ENCODE measurements at places on chromosomes 6 and 20.

- no peak for DNase-seq
Observed at GRCh38 chr20:48287552-48288170, 502.4 kb upstream of the SULF2 start.

- DNase-seq = no peak
Observed at GRCh38 chr6:106730264-106730663, 100.9 kb downstream of the QRSL1 start.

GRCh38 chr6:139439349-139439748 is 64.9 kb upstream of the CITED2 start:
- DNase-seq = no peak

- no peak for DNase-seq
Observed at GRCh38 chr6:106141441-106142237, 55.5 kb downstream of the PRDM1 start.

DNA sequence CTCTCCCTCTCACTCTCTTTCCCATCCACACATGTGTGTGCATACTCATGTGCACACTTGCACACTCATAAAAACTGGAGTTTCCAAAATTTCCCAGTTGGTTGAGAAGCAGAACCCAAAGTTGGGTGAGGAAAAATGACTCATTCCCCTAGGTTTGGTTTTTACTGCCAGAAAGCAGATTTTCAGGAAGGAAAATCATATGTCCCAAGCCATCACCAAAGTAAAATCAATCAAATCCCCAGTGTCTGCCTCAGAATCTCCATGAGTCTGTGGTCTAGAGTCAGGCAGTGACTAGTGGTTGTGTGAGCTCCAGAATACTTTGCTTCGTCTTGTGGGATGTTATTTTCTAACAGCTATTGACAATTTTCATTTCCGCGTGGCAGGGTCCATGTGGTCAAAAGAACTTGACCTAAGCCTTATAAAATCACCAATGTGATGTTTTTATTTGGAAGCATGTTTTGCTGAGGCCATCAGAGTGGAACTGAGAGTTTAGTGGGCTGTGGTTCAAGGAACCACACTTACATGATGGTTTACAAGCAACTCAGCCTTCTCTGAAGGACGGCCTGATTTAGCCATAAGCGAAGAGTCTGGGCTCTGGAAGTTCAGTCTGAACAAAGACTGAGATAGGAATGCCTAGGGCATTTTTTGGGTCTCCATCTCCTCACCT is 81.9 kb upstream of the CCN6 start:
- no peak for DNase-seq

GRCh38 chr6:89416796-89417195 is 4.7 kb upstream of the RRAGD start:
- no peak for DNase-seq

DNA sequence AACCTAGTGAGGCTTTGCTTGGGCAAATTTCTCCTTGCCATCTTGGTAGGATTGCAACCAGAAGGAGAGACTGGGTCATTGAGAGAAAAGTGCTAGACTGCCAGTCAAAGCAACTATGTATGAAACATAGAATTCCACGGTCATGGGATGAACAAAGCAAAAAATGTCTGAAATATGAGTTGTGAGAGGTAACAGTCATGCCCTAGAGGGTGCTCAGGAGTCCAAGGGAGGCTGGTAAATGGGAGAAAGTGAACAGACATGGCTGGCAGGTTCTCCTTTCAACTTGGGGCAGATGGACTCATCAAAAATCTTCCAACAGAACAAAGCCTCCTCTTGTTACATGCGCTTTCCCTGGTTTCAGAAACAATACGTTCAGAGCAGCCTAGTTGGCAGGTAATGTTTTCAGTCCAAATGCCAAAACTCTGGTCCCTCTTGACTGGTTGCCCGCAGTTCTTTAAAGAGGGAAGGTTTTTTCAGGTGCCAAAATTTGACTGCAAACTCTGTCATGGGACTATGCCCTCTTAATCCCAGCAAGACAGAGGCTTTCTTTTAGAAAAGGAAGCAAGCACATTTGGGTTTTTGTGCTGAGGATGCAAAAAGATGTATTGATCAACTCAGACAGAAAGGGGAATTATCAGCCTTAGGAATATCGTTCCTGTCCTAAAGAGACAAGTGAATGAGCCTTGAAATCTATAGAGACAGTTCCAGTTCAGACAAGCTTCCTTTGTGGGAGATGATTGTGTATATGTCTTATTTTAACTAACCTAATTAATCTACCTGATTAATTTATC is 68.5 kb upstream of the SASH1 start:
- DNase-seq = no peak

DNA sequence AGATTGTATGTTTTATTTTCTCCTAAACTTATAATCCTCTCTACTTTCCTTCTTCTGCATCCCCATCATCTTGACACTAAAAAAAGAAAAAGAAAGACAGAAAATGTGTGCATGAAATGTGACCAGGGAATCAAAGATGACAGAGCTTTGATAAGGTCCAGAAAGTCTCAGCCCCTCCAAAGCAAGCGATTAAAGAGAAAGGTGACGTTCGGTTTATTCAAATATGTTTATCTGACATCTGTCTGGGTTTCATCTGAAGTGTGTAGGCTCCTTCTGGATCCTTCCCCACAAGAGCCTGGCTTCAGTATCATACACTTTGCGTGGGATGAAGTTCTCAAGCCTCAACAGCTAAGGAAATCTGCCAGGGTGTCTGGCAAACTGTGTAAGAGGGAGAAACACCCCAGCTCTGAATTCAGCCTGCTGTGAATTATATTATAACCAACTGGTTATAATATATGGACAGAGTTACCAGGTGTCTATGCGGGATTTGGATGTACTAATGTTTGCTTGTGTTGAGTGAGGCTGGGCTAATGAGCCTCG is 263.0 kb downstream of the ZNF217 start:
- no peak for DNase-seq

DNA sequence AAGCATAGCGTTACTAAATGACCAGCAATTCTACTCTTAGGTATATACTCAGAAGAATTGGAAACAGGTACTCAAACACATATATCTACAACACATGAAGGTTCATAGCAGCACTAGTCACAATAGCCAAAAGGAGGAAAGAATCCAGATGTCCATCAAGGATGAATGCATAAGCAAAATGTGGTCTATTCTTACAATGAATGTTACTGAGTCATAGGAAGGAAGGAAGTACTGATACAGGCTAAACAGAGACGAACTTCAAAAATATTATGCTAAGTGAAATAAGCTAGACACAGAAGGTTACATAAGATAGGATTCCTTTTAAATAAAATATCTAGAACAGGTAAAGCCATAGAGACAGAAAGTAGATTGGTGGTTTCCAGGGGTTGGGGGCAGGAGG is 93.5 kb downstream of the MAP3K7 start:
- no peak for DNase-seq

GRCh38 chr6:158996856-158997255 is 3.1 kb downstream of the RSPH3 start:
- DNase-seq = no peak

DNA sequence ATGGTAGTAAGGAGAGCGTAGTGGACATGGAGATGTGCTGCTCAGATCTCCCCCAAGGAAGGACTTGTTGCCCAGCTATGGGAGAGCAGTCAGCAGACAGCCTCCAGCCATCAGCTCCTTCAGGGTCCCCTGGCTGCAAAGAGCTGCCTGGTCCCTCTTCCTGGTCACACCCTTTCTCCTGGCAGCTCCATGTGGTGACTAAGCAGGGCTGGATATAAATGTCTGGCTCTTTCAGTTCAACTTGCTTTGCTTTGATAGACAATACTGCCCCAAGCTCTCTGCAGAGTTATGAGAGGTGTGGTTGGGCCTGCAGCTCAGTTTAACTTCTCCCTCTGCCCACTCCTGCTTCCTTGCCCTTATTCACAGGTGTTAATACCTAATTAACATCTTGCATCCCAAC is 64.1 kb upstream of the DDR1 start:
- DNase-seq = no peak

DNA sequence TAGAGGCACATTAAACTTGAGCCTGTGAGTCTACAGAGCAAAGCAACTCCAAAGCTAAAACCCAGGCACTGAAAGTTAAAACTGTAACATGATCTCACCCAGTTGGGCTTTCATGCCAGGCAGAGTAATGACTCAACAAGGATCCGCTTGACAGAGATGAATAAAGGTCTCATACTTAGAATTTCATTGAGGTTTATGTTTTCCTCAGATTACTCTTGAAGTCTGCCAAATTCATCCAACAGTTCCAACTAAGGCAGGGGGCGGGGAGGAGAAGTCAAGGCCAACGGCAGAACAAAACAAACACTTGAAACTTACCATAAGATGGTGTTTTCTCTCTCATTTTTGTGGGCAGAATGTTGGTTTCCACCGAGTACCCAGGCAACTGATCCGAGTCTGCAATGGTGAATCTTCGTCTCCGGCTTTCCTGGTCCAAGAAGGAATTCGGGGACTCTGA is 54.0 kb upstream of the IPCEF1 start:
- DNase-seq = no peak

DNA sequence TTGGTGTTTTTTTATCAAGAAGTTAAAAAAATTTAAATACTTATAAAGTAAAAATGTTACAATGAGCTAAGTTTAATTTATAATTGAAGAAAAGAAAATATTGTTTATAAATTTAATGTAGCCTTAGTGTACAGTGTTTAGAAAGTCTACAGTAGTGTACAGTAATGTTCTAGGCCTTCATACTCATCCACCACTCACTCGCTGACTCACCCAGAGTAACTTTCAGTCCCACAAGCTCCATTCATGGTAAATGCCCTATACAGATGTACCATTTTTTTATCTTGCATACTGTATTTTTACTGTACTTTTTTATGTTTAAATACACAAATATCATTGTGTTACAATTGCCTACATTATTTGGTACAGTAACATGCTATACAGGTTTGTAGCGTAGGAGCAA is 26.0 kb downstream of the HTR1E start:
- DNase-seq = no peak

DNA sequence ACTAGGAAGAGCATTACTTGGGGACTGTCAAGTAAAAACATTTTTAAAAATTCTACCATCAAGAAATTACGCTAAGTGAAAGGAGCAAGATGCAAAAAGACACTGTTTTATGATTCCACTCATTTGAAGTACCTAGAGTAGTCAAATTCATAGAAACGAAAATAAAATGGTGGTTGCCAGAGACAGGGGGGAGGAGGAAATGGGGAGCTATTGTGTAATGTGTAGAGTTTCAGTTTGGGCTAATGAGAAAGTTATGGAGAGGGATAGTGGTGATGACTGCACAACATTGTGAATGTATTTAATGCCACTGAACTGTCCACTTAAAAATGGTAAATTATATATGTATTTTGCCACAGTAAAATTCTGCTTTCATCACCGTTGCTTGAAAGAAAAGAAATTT is 83.8 kb downstream of the UST start:
- DNase-seq = no peak

DNA sequence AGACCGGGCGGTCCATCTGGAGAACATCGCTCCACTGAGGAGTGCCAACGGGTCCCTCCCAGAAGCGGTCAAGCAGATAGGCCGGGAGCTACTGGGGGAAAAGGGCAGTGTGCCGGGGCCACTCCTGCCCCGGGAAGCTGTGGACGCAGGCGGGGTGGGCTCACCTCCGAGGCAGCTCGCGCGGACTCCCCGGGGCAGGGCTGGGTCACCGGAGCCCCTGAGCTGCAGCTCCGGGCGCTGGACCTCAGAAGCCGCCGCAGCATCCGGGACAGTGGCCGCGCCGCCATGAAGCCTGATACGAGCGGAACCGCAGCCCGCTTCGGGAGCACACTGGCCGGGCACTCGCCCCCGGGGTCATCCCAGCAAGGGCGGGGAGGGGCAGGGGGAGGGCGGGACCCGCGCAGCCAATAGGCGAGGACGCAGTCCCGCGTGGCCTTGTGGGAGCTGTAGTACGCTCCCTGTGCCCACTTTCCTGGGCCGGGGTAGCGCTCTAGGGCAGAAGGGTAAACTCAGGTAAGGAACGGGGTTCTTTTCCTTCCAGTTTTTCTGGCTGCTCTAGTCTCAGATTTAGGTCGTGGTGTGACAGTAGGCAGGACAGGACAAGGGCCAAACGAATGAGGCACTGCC is at the start of gene MOCS1:
MOCS1 (minus strand) TSS at position 332 of the 627 bp plus-strand sequence; CDS start at position 287, 45 bp downstream.
- DNase-seq = peak; percentile 48

GRCh38 chr6:130843575-130844320 is 16.5 kb downstream of the SMLR1 start:
- peak; percentile 11 for DNase-seq

DNA sequence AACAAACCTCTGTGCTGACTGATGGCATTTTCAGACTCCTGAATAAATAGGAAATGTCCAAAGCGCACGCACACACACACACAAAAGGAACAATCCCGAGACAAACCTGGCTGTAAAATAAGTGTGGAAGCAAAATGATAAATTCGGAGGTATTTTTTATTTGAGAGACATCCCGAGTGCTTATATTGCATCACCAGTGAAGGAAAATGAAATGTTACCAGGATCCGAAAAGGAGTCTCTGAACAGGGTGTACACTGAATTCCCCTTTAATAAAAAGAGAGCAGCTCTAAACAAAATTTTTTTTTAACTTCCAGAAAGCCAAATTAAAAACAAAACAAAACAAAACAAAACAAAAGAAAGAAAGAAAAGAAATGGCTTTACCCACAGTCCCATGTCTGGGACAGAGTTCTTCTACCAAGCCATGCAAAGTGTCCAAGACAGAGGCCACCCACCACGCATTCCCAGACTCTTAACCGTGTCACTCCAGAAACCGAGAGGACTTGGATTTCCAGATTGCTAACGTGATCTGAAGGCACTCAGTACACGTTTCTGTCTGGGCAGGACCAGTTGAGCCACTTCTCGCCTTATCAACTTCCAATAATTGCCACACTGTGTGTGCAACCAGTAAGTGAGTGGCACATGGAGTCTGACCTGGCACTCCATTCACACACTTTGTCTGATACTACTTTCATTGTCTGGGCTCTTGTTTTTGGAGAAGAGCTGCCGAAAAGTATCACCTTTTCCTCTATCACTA is 817 bp downstream of the ME1 start:
- no peak for DNase-seq

DNA sequence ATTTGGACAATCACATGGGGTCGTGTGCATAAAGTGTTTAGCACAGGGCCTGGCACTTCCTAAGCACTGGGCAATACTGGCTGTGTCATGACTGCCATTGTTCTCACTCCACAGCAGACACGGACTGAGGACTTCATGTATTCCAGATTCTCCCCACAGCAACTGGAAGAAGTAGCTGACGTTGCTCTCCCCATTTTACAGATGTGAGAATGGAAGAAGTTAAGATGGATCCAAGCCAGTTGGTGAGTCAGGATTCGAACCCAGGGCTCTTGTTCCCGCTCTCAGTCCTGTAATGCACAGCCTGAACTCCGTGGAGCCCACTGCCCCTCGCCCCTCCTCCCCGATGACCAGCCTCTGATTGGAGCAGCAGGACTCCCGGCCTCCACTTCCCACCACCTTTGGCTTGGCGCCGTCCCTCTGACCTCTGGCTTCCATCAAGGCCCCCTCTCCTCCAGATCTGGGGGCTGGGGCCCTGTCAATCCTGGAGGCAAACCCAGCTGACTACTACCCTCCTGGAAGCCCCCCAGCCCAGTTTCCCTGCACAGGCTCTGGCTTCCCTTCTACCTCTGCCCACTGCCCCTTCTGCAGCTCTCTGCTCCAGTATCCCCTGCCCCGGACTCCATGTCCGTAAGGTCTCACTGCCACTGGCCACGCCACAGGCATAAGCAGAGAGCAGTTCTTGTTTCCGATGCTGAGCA is 12.7 kb downstream of the NOL4L start:
- DNase-seq = no peak

- DNase-seq = no peak
Observed at GRCh38 chr6:15425947-15426346, 180.1 kb downstream of the JARID2 start.

GRCh38 chr6:157534977-157535339 is 154.0 kb downstream of the ZDHHC14 start:
- no peak for DNase-seq

GRCh38 chr6:5584078-5584482 is 322.8 kb downstream of the FARS2 start:
- DNase-seq = no peak
